Lower lobe of right lung (tissue), 2 donors: ENCODE measurements at places on chromosomes 5 and 9.

DNA sequence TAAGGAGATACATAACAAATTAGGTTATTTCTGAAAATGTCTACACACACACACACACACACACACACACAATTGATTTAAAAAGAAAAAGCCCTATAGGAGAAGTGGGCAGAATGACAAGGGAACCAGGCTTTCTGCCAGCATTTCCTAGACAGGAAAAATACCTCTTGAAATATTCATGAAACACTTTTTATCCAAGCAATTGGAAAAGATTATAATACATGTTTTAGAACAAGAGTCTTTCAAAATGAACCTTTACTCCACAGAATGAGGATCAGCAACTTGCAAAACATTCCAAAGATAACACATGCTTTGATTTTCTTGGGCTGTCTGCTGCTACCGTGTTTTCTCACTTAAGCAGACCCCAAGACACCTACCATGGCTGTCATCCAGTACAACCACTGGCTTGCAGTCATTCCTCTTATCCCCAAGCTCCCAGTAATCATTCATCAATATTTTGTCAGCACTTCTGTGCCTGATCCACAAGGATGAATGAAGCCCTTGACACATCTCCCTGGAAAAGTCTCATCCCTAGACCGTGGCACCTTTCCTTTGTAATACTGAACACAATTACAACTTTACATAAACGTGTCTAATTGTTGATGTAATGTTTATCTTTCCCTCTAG is 717.1 kb upstream of the ZNF608 start:
- DNase-seq, result no peak

DNA sequence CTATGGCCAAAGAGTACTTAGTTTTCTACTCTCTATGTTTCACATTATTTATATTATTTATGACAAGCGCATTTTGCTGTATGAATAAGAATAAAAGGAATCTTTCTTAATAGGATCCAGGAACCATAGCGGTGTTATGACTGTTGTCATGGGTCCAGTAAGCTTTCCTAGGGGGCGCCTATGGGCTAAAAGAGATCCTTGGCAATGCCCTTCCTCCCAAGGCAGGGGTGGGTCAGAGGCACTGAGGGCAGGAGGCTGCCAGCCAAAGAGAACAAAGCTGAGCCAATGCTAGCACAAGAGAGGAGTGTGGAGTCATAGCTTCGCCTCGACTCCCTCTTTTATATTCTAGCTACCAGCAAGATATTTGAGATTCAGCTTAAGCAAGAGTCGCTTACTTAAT is 98.4 kb upstream of the GNAQ start:
- peak; percentile 57 for DNase-seq

- DNase-seq, result no peak
These were observed 2.4 kb upstream of the ARSI start for GRCh38 chr5:150305095-150305494.

- no peak for DNase-seq
These were observed 136.7 kb downstream of the FAM114A2 start for GRCh38 chr5:153902016-153902415.

- DNase-seq, result no peak
These were observed 200.8 kb downstream of the CHSY3 start for GRCh38 chr5:130104895-130105688.

- no peak for DNase-seq
These were observed 800.6 kb upstream of the CDH6 start for GRCh38 chr5:30392897-30393296.

DNA sequence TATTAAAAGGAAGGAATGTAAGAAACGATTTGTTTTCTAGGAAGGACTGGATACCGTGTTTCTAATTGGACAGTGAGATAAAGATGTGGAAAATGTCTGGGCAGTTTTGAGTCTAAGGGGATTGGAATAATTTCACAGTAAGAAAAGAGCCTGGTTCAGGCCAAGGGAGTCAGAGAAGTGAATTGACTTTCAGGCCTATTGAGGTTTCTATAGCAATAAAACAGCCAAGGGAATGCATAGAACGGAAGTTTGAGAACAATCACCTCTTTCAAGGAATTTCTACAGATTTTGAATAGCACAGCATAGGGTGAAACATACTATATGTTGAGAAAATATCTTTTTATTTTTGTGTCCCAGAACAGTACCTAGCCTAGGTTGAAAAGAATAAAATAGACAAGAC is 271.6 kb upstream of the TRPM3 start:
- no peak for DNase-seq

DNA sequence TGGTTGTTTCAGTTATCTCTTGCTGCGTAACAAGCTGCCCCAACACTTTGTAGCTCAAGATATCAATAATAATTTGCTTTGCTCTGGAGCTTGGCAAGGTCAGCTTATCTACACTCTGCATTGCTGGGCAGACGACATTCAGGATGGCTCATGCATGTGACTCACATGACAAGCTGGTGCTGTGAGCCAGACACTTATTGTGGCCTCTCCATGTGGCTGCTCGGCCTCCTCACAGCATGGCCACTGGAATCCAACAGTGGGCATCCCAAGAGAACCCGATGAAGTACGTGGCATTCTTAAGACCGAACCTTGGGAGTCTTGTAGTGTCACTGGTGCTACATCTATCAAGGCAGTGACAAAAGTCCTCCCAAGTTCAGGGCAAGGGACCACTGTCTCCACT is 94.2 kb upstream of the MVB12B start:
- DNase-seq, result no peak
